ENCODE measurements at places on chromosomes 6 and 20.

- peak; percentile 20 for DNase-seq
Measured at GRCh38 chr6:144065213-144065660, 30.1 kb downstream of the SF3B5 start.

GRCh38 chr6:1617466-1618310 lies 8.0 kb downstream of the FOXC1 start:
- no peak for DNase-seq

DNA sequence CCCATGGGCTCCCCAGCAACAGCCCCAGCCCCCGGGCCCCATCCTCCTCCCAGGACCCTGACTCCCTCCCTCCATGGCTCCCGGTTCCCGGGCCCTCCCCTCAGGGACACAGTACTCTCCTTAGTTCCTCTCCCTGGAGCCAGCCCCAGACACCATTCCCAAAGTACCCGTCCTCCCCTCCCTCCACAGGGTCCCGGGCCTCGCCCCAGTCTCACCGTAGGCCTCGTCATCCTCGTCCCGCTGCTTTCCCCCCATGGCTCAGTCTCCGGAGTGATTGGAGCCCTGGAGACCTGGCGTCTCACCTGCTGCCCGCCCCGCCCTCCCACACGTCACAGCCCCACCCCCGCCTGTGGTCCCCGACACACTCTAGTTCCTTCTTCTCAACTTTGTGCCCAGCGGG lies at the start of gene SLC44A4:
SLC44A4 (minus strand) TSS at position 272 of the 400 bp plus-strand sequence; CDS start at position 255, 17 bp downstream.
- DNase-seq = no peak

DNA sequence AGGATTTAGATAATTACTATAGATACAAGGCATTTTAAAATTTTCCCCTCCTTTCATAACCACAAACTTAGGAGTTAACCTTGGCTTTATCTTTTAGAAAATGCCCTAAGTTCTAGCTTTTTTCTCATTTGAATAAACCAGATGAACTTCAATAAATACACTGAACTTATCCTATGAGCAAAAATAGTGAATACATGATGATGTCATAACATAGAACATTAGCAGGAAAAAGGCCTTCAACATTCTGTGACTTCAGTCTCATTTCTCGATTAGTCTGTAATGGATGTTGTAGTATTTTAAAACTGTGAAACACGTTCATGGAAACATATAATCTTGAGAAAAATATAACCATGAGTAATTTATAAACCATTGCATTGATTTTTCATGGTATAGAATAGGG lies 550.7 kb downstream of the PKHD1 start:
- DNase-seq = no peak

DNA sequence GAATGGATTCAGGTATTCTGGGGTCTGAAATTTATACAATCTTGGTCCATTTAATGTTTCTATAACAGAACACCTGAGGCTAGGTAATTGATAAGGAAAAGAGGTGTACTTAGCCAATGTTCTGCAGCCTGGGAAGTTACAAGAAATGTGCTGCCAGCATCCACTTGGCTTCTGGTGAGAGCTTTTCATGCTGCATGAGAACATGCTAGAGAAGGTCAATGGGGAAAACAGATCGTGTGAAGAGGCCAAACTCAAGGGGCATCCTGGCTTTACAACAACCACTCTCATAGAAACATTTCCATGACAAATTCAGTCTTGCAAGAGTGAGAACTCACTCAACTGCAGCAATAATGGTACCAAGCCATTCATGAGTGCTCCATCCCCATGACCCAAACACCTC lies 16.8 kb downstream of the IL22RA2 start:
- DNase-seq = no peak

DNA sequence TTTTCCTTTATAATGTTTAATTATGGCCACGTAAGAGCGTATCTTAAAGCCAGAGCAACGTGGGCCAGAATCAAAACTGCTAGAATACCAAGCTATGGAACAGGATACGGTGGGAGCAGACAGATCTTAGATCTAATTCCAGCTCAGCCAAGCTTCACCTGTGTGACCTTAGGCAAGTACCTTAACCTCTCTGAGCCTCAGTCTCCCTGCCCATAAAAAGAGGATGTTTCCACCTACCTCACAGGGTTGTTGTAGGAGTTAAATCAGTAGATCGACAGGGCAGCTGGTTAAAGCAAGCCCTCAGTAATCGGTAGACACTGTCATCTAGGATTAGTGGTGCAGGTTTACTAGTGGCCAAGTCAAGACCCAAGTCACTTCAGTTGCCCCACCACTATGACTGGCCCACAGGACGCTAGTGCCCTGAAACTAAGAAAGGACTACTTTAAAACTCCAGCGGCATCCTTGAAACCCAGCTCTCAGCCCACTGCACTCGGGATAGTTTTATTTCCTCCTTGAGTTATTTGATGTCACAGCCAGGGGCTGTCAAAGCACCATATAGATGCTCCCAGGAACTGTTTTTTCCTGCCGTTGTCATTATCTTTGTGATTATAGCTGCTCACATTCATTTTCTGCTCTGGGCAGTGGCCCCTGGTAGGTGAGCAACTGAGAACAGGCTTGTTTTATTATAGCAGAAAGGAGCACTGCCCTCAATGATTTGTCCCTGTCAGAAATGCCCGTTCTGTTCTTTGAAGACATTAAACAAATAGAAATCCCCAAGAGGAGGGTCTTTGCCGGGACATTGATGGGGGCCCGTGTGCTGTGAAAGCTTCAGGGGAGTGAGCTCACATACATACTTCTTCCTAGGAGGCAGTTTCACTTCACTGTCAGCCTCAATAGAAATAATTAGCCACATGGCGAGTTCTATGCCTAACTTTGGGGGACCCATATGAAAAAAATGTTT lies 63.1 kb downstream of the ISM1 start:
- DNase-seq = no peak

DNA sequence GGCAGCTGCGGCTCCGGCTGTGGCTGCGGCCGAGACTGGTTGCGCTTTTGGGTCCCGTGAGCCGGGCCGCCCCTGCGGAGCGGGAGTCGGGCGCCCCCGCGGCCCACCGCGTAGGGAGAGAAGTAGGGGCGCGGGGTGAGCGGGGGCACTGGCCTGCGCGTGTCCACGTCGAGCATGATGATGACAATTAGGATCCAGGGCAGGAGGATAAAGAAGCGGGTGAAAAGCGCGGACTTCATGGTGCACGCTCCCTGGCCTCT lies 739 bp downstream of the B3GAT2 start:
- no peak for DNase-seq

GRCh38 chr6:41894366-41895299 lies 542 bp downstream of the USP49 start:
- DNase-seq = peak; percentile 1

GRCh38 chr6:169647637-169648036 lies 54.2 kb downstream of the WDR27 start:
- DNase-seq = no peak

Measured in stimulated activated CD4-positive, alpha-beta T cell treated with anti-CD3 and anti-CD28 coated beads, Interleukin-12 subunit alpha, Interleukin-12 subunit beta, amount 100 ng/mL, for 48 hours (primary cell).